Omental fat pad (tissue), 4 donors: ENCODE measurements at places on chromosomes 6 and 20.

DNA sequence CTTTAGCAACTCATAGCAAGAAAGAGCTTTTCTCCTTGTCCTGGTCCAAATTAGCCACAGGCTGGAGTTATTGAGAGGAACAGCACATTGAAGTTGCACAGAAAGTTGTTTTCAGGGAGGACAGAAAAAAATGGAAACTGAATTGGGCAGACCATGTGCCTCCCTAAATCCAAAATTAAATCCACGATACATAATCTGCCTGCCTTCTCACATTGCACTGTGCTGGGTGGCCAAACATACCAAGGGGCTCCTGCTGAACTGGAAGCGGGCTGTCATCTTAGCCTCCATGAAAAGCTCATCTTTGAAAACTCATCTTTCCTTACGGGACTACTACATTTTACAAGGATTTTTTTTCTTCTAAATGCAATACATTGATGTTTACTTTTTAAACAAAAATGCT, 59.9 kb downstream of the TNFAIP3 start:
- DNase-seq = no peak

GRCh38 chr20:6558341-6558740, 209.1 kb upstream of the BMP2 start:
- DNase-seq = no peak

DNA sequence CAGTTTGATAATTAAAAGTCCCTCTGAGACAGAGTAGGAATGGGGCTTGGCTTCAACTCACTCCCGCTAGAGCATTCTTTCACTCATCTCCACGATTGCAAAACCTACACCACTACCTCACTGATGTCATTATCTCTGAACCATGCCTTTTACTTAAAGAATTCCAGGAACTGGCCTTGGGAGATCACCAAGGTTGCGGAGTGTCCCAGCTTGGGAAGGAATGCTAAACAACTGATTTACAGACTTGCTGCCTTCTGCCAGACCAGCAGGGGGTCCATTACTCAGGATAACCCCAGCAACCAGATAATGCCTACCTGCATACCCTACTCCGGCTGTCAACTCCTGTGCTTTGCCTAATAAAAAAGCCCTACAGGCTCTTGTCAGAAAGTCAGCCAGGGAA, 102.2 kb upstream of the RALGAPA2 start:
- DNase-seq = no peak

- DNase-seq = no peak
These were observed 43.6 kb upstream of the IER3 start for GRCh38 chr6:30787954-30788353.

- DNase-seq = no peak
These were observed 132.5 kb upstream of the NEDD9 start for GRCh38 chr6:11364971-11365397.

DNA sequence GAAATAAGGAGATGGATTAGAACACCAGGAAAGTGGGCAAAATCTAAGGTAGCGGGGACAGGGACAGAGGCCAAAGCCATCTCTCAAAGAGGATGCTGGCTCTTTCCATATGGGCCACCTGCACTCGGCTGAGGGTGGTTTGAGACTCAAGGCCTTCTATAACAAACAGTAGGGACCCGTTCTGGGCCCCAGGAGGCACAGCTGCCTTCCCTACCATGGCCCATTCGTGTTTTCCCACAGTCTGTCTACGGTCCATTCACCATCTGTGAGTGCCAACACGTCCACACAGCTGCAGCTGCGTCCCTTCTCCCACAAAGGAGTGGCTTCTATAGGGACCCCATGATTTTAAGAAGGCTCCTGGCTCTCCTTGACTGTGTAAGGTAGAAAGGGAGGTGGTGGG, 871 bp downstream of the BANF2 start:
- DNase-seq = no peak

GRCh38 chr6:97705568-97705967, 422.6 kb upstream of the MMS22L start:
- DNase-seq = no peak

GRCh38 chr20:33995053-33995831, 1.5 kb downstream of the RALY start:
- DNase-seq = no peak

GRCh38 chr6:1853761-1854160, 244.0 kb downstream of the FOXC1 start:
- no peak for DNase-seq

GRCh38 chr6:167053895-167054530, 54.8 kb downstream of the CEP43 start:
- no peak for DNase-seq

DNA sequence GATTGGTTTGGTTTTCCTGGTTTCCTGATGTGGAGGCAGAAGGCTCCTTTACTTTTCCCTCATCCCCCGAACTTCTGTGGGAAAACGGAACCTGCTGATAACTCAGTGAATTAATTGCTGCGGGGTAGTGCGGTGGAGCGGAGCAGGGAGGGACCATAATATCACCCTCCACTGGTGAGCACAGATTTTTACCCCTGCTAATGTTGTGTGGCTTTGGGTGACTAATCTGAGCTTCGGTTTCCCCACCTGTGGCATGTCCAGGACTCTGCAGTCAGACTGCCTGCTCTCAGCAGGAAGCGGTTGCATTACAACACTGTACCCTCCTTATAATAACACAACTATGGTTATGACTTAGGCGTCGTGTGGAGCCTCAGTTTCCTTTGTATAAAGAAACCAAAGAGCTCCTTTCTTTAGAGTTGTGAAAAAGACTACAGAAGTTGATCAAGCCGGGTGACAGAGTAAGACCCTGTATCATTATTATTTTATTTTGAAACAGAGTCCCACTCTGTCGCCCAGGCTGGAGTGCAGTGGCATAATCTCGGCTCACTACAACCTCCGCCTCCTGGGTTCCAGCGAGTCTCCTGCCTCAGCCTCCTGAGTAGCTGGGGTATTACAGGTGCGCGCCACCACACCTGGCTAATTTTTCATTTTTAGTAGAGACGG, 2.2 kb upstream of the ID1 start:
- DNase-seq = no peak

DNA sequence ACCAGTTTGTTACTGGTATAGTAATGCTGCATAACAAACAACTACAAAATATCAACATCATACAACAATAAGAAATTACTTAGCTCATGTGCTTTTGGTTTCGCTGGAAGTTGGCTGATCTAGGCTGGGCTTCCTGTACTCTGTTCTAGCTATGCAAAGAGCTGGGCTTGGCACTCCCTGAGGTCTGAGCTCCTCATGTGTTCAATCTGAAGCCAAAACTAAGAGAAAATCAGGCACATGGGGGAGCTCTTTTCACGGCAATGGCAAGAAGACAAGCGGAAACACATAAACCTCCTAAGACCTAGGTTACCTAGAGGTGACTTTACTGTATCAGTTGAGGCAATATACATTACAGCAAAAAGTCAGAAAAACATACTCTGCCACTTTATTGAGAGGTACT, 574.2 kb downstream of the KHDRBS2 start:
- DNase-seq = no peak

- no peak for DNase-seq
These were observed 5.6 kb upstream of the C6orf132 start for GRCh38 chr6:42148058-42148457.

GRCh38 chr20:51265361-51265760, 242.5 kb upstream of the KCNG1 start:
- no peak for DNase-seq

GRCh38 chr6:36544228-36544627, 3.1 kb downstream of the STK38 start:
- DNase-seq = no peak

DNA sequence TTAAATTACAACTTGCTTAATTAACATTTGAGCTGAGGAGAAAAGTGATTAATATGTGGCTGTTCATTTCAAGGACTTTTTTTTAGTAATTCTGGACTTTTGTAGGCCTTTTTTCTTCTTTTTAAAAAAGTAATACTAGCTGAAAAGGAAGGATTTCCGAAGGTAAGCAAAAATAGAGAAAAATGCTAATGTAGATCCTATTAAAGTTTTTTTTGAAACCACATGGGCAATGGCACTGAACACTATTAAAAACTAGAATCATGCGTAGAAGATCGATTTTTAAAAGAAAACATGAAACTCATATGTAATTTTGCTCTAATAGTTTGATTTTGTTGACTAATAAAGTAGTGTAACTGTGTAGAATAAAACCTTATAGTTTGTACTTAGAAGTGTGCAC, 2.4 kb downstream of the BAG2 start:
- no peak for DNase-seq

DNA sequence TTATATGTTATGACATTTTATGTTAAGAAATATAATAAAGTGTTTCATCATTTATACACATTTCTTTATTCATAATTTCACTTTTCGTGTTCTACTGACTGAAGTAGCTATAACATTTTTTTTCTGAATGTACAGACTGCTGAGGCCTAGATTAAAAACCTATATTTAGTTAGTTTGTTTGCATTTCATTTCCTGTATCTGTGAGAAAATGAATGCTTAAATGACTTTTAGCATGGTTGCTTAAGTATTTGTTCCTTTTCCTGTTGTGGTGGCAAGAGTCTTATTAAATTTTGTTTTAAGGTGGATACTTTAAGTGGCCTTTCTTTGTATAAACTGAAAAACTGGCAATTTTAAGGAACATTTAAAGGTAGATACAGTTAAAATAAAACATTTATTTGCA, 779.7 kb upstream of the MAN1A1 start:
- DNase-seq = no peak

GRCh38 chr6:134624781-134625180, 306.9 kb upstream of the SGK1 start:
- no peak for DNase-seq

GRCh38 chr6:3023663-3024483, 24.2 kb downstream of the NQO2 start:
- peak; percentile 80 for DNase-seq

- no peak for DNase-seq
These were observed 21.6 kb downstream of the TCF15 start for GRCh38 chr20:588476-588875.

- DNase-seq = no peak
These were observed 15.3 kb upstream of the NINL start for GRCh38 chr20:25600632-25601031.

DNA sequence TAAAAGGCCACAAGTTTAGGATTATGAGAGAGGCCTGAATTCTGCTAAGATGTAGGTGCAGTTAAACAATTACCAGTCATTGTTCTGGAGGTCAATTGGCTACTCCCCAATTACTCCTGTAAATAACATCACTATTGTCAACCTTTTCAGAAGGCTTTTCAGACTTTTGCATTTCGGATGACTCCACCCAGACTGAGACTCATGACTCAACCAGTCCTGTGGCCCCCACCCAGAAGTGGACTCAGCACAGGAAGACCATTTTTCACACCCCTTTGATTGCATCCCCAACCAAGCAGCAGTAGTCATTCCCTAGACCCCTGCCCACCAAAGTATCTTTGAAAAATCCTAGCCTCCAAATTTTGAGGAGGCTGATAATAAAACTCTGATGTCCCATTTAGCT, 139.3 kb upstream of the SLC22A16 start:
- DNase-seq = no peak

GRCh38 chr6:27512525-27512924, 39.6 kb upstream of the ZNF184 start:
- no peak for DNase-seq
